Tongue (tissue), 3 donors: ENCODE measurements at places on chromosomes 5 and 9. TPM values are rescaled to one million over a fixed set of nuclear protein-coding genes. Genes with fewer than 3 reads are reported as not detected.

GRCh38 chr5:66329078-66329477 is 185.0 kb downstream of the SREK1 start:
- no peak for DNase-seq

- no peak for DNase-seq
These were observed 30.9 kb upstream of the ABLIM3 start for GRCh38 chr5:149110406-149110805.

DNA sequence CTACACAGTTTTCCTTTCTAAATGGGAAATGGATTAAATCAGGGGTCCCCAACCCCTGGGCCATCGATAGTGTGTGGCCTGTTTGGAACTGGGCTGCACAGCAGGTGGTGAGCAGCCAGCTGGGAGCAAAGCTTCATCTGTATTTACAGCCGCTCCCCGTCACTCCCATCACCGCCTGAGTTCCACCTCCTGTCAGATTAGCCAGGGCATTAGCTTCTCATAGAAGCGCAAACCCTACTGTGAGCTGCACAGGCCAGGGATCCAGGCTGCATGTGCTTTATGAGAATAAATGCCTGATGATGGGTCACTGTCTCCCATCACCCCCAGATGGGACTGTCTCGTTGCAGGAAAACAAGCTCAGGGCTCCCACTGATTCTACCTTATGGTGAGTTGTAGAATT is 41.2 kb upstream of the FLT4 start:
- no peak for DNase-seq

ECSCR gene
- total RNA-seq: 7.9 TPM
